ENCODE measurements at places on chromosomes 5 and 9.

- no peak for DNase-seq
Observed at GRCh38 chr5:172606156-172606785, 34.8 kb upstream of the NEURL1B start.

- DNase-seq: no peak
Observed at GRCh38 chr9:7172154-7173115, 414.7 kb downstream of the KDM4C start.

DNA sequence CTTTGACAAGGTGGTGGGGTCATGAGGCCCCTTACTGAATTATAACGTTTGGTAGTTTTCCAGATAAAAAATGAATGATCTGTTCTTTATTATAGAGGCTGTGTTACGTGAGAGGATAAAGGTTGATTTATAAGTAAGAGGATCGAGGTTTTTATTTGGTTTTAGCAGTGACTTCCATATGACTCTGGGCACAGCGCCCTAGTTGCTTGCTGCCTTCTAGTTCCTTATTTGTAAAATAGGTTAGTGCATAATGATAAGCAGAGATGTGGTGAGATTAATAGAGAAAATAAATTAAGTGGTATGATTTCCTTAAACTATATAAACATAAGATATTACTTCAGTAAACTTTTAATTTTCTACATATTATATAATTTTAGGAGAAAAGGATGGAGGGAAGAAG is 29.8 kb downstream of the MRRF start:
- no peak for DNase-seq

DNA sequence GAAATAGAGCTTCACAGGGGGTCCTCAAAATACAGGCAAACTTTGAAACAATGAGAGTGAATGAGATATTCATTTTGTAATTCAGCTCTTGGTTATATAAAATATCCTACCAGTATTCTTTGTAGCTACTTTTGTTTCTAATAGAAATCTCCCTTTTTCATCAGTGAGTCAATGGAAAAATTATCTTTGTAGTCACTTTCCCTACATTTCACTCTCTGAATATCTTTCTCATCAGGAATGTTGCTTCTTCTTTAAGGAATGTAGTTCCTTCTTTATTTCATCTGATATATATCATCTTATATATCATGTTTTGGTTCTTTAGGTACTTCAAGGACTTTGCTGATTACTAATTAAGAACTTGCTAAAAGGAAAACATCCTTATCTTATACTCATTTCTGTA is 280.3 kb upstream of the NUDT12 start:
- DNase-seq: no peak

GRCh38 chr5:122638581-122638980 is 136.3 kb upstream of the SNX2 start:
- DNase-seq: no peak

- DNase-seq: no peak
Observed at GRCh38 chr5:178330791-178331404, 98.3 kb upstream of the PHYKPL start.

GRCh38 chr5:171419688-171420430 is 412 bp downstream of the FGF18 start:
- peak; percentile 73 for DNase-seq

- no peak for DNase-seq
Observed at GRCh38 chr5:81859624-81860023, 108.7 kb upstream of the SSBP2 start.

DNA sequence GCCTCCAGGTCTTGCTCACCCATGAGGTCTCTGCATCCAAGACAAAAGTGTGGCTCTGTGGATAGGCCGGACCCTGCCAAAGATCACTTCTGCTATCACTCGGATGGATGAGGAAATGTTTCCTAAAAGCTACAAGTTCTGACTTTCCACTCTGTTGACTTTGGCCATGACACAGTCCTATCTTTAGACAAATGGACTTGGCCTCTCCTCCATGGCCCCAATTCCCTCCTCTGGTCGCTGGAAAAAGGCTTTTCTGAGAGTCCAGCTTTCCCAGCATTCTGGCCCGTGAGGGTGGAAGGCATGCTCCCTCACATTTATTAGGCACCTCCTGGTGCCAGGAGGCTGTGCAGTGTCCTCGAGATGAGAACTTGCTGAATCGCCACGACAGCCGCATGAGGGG is 83.1 kb downstream of the COL27A1 start:
- DNase-seq: no peak

All from RPMI8226 (cell line).